ENCODE measurements at places on chromosomes 12 and 14.

DNA sequence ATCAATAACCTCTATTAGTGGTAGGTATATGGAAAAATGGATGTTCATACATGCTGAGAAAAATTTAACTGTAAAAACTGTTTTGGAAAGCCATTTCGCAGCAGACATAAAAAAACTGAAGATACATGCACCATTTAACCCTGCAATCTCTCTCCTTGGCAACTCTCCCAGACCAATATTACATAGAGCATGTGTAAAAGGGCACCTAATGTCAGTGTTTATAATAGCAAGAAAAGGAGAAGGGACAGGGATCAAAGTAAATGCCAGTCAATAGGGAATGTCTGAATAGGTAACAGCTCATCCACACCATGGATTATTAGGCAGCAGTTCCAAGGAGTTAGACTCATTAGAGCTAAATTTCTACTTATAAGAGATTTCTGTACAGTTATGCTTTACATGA is 77.2 kb downstream of the BTG1 start:
- no peaks in the 10 kb centered on the region for H3K4me1 ChIP-seq
- no peak overlapping the region for H3K4me3 ChIP-seq
- H3K27ac ChIP-seq = no peak overlapping the region
- H3K36me3 ChIP-seq = no peaks in the 10 kb centered on the region
- DNase-seq = no peak

GRCh38 chr14:102177161-102177560 is 37.5 kb downstream of the WDR20 start:
- H3K36me3 ChIP-seq = no peaks in the 10 kb centered on the region
- peaks cover 24% of the 10 kb centered on the region for H3K4me1 ChIP-seq
- H3K4me3 ChIP-seq = no peak overlapping the region
- H3K27me3 ChIP-seq = no peaks in the 10 kb centered on the region
- no peak for DNase-seq
- no peak overlapping the region for H3K27ac ChIP-seq

- H3K4me1 ChIP-seq = no peaks in the 10 kb centered on the region
- no peak overlapping the region for H3K27ac ChIP-seq
- no peak overlapping the region for H3K4me3 ChIP-seq
- H3K36me3 ChIP-seq = no peaks in the 10 kb centered on the region
- no peak for DNase-seq
- no peaks in the 10 kb centered on the region for H3K27me3 ChIP-seq
Observed at GRCh38 chr12:100359248-100359647, 2.4 kb downstream of the SLC17A8 start.

- H3K27ac ChIP-seq = no peak overlapping the region
- no peaks in the 10 kb centered on the region for H3K27me3 ChIP-seq
- DNase-seq = no peak
- H3K4me1 ChIP-seq = no peaks in the 10 kb centered on the region
- H3K36me3 ChIP-seq = no peaks in the 10 kb centered on the region
Observed at GRCh38 chr12:105272152-105272551, 36.2 kb upstream of the APPL2 start.

DNA sequence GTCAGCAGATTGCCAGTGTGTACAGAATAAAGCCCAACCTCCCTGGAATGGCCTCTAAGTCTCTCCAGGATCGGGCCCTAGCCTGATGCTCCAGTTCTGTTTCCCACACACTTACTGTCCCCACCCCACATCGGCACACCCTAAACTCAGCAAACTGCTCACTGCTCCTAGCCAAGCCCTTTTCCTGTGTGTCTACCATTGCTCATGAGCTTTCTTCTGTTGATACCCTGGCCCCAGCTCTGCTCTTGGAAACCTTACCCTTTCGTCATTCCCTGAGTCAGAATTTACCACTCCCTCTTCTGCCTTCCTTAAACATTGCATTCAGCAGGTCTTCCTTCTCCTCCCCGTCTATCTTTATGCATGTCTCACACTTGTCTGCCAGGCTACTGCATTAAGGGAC is 158.9 kb downstream of the TMX1 start:
- H3K4me3 ChIP-seq = no peak overlapping the region
- no peaks in the 10 kb centered on the region for H3K4me1 ChIP-seq
- no peak for DNase-seq
- no peak overlapping the region for H3K27ac ChIP-seq

GRCh38 chr12:49230805-49231194 is 34.1 kb upstream of the TUBA1C start:
- peak overlapping the region; percentile 1 for H3K27ac ChIP-seq
- H3K27me3 ChIP-seq = no peaks in the 10 kb centered on the region
- no peak for DNase-seq
- H3K36me3 ChIP-seq = no peaks in the 10 kb centered on the region
- H3K4me3 ChIP-seq = no peak overlapping the region
- peaks cover 28% of the 10 kb centered on the region for H3K4me1 ChIP-seq

GRCh38 chr14:23561873-23562821 is 5.4 kb downstream of the AP1G2 start:
- no peak overlapping the region for H3K27ac ChIP-seq
- DNase-seq = no peak
- H3K27me3 ChIP-seq = no peaks in the 10 kb centered on the region
- H3K4me3 ChIP-seq = no peak overlapping the region

DNA sequence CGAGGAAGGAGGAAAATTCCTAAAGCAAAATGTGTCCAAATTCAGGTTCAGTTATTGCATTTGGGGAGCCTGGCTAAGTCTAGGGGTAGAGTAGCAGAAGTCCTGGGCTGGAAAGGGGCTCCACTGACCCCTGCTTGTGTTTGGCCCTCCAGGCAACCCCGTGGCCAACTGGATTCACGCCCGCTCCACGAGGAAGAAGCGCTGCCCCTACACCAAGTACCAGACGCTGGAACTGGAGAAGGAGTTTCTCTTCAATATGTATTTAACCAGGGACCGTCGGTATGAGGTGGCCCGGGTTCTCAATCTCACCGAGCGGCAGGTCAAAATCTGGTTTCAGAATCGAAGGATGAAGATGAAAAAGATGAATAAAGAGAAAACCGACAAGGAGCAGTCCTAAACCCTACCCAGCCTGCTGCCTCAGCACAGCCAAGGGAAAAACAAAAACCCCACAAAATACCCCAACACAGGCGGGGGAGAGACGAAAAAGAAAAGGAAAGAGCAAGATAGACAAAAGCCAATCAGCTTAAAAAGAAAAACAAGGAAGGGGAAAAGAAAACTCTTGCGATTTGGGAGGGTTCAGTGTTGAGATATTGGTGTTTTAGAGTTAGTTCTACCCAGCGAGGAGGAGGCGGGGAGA is 2.4 kb downstream of the HOXC9 start:
- H3K36me3 ChIP-seq = no peaks in the 10 kb centered on the region
- H3K27me3 ChIP-seq = peaks cover 100% of the 10 kb centered on the region
- no peak overlapping the region for H3K27ac ChIP-seq
- no peak overlapping the region for H3K4me3 ChIP-seq

Data from heart left ventricle (tissue), 16 donors.